Endothelial cell of umbilical vein (primary cell): ENCODE measurements at places on chromosomes 1 and 21. TPM values are rescaled to one million over a fixed set of nuclear protein-coding genes. Genes with fewer than 3 reads are reported as not detected.
A peak's percentile ranks its signal among the peaks of the same experiment; 100 is the strongest.

- DNase-seq, result no peak
These were observed 24.3 kb downstream of the RHBDL2 start for GRCh38 chr1:38917337-38917736.

ERICH3 gene
- not detected in 2 replicates for total RNA-seq

RNU5D-1 gene
- not detected in 2 replicates for total RNA-seq

IGSF5 gene
- not detected in 2 replicates for total RNA-seq

GRCh38 chr1:153360592-153361479 lies 3.2 kb downstream of the S100A9 start:
- no peak for DNase-seq

DNA sequence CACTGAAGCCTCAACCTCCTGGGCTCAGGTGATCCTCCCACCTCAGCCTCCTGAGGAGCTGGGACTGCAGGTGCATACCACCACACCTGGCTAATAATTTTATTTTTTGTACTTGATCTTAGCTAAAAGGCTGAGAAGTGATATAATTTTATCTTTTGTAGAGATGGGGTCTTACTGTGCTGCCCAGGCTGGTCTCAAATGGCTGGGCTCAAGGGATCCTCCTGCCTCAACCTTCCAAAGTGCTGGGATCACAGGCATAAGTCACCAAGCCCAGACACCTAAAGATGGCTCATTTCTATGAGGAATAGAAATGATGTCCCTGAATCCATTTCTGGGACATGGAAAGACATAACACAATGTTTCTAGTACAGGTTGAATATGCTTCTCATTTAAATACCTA lies 57.8 kb downstream of the TOMM20 start:
- no peak for DNase-seq

AADACL3 gene
- not detected in 2 replicates for total RNA-seq

IRF6 gene
- 22.1 and 42.0 TPM in 2 replicates for total RNA-seq

LAX1 gene
- total RNA-seq, result not detected in 2 replicates

SPRR2A gene
- not detected in 2 replicates for total RNA-seq

ZBTB37 gene
- total RNA-seq, result 4.9 and 5.9 TPM in 2 replicates

DNA sequence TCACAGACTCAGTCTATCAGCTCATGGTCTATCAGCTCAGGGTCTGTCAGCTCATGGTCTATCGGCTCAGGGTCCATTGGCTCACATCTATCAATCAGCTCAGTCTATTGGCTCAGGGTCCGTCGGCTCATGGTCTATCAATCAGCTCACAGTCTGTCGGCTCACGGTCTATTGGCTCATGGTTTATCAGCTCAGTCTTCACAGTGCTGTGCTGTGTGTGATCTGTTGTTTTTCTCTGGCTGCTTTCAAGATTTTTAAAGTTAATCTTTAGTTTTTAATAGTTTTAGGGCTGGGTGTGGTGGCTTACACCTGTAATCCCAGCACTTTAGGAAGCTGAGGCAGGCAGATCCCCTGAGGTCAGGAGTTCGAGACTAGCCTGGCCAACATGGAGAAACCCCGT lies 14.4 kb downstream of the C1orf159 start:
- DNase-seq, result no peak

DNA sequence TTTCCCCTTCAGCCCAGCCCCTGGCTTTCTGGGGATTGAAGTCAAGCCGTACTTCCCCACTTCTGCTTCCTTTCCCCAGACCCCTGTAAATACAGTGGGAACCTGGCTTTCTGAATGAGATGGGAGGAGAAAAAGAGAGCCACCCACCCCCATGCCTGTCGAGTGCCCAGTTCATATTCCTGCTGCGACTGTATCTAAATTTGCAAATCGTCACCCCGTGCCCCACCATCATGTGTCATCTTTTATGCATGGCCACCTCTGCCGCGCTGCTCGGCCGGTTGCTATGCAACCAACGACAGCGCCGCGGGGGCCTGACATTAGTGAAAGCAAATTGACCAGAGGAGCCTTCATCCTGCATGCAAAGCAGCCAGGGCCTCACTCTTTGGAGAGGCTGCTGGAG lies 143.0 kb downstream of the ELAVL4 start:
- DNase-seq, result no peak

- no peak for DNase-seq
These were observed 3.0 kb upstream of the FBLIM1 start for GRCh38 chr1:15755646-15756040.

DNA sequence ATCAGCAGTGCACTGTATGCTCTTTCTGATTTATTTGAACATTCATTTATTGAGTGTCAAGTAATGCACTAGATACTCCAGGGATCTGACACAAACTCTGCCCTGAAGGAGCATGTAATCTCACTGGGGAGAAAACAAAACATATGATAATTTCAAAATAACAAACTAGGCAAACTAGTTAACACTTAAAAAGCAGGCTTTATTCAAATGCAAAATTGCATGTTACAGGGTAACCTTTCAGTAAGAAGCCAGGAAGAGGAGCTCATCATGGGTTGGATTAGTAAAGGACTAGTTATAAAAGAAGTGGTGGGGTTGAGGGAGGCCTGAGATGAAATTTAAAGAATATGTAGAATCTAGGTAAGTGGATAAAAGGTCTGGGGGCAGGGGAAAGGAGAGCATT lies 20.9 kb downstream of the SELL start:
- no peak for DNase-seq

GNL2 gene
- total RNA-seq, result 55.5 and 57.1 TPM in 2 replicates

DNA sequence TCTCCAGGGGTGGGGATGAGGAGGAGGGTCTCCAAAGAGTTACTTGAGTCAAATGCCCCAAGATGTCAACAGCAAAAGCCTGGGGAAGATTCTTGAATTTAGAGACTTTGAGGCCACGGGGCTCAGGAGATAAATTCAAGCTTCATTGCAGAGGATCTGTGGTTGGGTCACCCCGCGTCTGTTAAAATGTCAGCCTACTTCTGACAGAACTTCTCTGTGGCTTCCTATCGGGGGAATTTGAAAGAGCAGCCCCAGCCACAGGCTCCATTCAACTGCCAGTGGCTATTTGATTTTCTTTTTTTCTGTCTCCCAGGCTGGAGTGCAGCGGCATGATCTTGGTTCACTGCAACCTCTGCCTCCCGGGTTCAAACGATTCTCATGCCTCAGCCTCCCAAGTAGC lies 62.5 kb upstream of the EFHD2 start:
- no peak for DNase-seq

GUK1 gene
- 237 and 239 TPM in 2 replicates for total RNA-seq

STUM gene
- total RNA-seq, result not detected in 2 replicates

GRCh38 chr1:214401666-214402065 lies 120.7 kb downstream of the SMYD2 start:
- no peak for DNase-seq

- DNase-seq, result peak; percentile 9
These were observed 150.6 kb downstream of the RWDD3 start for GRCh38 chr1:95384567-95384966.

GRCh38 chr1:15684468-15685291 lies 560 bp downstream of the PLEKHM2 start:
- peak; percentile 47 for DNase-seq

RSPH1 gene
- total RNA-seq, result not detected in 2 replicates

- peak; percentile 32 for DNase-seq
These were observed 84.1 kb upstream of the PRDX6 start for GRCh38 chr1:173392895-173393658.

GRCh38 chr1:213956295-213956770 lies 31.4 kb upstream of the PROX1 start:
- DNase-seq, result no peak

DNA sequence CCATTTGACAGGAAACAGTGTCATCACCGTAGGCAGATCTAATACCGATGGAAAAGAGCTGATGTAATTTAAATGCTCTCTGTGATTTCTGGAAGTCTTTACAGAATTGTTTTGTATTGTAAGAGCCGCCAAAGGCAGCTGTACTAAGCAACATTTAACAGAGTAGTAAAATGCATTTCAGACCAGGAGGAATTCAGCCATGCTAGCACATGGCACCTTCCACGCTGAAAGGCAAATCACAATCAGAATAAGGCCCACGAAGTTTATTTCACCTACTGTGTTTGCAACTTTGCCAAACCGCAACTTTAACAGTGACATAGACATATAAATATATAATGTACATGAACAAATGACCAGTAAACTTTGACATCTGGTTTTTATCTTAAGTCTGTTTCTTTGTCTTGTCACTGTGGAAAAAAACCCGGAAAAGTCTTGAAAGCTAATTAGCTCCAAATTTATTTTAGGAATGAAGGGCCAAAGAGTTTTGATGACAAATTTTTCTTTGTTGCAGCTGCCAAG lies 26.1 kb upstream of the DISC1 start:
- DNase-seq, result peak; percentile 7

GRCh38 chr1:160647329-160647720 lies 481 bp upstream of the SLAMF1 start:
- DNase-seq, result no peak

DNA sequence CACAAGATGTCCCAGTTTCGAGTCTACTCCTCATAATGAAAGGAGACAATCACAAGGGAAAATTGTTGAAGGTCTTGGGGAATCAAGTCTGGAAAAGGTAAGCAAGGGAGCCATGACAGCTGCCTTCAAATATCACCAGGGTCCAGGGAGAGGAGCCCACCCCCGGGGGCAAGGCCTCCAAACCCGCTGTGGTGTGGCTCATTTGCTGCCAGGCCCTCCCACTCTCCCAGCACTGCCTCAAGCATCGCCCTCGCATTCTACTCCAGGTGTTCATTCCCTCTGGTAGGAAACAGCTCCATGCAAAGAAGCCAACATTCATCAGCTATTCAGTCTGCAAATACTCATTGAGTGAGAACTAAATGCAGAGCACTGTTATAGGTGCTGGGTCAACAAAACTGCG lies 8.6 kb downstream of the S100A9 start:
- no peak for DNase-seq
